HFFc6 (cell line): ENCODE measurements at places on chromosomes 7 and 10.

DNA sequence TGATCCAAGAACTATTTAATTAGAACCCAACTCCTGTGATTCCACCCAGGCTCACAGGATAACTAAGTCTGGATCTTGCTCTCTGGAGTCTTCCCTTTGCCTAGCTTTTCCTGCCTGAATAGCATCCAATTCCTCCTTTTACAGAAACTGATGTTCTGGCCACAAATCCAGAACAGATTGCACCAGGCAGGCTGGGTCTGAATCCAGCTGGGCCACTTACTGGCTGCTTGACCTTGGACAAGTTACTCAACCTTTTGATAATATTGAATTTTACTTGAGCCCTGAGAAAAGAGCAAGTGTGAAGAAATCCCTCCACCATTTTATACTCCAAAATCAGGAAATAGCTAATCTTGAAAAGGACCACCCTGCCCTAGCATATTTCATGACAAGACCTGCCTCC is 55.5 kb upstream of the SLC35G1 start:
- DNase-seq: no peak

- no peak for DNase-seq
These were observed 753.4 kb downstream of the NRG3 start for GRCh38 chr10:82628373-82628772.

DNA sequence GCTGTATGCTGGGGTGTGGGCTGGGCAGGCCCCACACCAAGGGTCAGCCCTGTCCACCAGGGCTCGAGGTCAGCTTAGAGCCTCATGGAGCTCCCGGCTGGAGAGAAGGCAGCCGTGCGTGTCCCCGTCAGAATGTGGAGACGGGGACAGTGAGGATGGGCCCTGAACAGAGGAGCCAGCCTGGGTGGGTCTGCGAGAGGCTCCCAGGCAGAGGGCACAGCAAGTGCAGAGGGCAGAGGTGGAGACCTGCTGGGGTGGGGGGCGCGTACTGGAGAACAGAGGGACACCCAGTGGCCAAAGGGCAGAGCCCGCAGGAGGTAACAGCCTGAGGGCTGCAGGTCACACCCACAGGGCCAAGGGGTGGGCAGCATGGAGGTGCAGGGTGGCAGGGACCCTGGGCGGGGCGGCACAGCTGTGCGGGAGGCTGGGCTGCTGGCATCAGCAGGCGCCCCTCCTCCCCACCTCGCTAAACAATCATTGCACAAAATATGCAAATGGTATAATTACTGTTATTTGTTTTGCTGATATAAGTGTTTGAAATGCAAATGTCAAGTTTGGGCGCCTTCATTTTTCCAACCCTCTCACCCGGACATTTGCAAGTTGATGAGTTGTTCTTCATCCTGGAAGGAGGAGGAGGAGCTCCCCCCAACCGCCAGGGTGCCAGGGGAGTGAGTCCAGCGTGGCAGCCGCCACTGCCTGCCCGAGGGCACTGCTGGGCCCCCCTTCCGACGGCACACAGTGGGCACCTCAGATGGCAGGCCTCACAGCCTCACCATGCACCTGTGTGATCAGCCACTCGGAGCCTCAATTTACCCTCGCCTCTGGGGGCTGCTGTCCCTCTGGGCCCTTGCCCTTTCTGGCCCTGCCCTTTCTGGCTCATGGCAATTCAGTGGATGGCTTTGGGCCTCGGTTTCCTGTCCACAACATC is 35.0 kb downstream of the ELFN1 start:
- no peak for DNase-seq

DNA sequence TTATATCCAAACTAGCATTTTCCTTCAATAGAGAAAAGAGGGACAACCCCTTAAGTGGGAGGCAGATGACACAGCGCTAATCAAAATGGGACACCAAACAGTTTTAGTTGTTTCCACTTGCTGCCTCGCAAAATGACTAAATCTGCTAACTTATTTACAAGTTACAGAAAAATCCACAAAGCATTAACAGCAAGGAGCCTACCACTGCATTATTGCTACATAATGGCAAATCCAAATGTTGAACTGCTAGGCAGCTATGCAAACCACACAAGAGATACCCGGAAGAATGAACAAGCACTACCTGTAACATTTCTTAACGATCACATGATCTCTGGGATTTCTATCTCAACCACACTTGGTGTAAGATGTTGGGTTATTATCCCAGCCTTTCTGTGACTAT is 96.7 kb downstream of the SFMBT2 start:
- DNase-seq: no peak

DNA sequence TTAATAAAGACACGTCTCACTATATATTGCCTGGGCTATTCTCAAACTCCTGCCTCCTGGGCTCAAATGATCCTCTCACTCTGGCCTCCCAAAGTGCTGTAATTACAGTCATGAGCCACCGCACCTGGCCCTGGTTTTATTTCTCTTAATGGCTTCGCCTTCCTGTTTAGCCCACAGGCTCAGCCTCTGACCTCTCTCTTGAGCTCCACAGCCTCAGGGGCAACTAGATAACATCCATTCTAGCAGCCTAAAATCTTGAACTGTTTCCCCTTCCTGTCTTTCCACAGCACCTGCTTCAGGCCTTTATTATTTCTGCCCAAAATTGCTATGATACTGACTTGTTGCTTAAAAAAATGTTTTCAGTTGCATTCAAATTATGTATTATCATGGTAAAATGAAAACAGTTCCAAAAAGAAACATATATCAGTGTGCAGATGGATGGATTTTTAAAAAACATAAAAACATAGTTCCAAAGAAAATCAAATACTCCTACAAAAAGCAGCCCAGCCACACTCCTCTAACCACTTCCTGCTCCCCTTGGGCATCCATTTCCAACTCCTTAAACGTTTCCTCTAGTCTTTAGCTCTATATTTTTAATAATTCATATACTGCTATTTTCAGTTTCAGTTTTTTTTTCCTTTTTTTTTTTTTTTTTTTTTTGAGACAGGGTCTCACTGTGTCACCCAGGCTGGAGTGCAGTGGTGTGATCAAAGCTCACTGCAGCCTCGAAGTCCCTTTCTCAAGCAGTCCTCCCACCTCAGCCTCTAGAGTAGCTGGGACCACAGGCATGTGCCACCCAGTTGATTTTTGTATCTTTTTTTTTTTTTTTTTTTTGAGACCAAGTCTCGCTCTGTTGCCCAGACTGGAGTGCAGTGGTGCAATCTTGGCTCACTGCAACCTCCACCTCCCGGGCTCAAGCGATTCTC is 5.1 kb upstream of the BAZ1B start:
- DNase-seq: no peak

- DNase-seq: no peak
These were observed 34.5 kb upstream of the SKAP2 start for GRCh38 chr7:26898891-26899290.

- DNase-seq: no peak
These were observed 34.8 kb downstream of the GRK5 start for GRCh38 chr10:119242186-119242585.

DNA sequence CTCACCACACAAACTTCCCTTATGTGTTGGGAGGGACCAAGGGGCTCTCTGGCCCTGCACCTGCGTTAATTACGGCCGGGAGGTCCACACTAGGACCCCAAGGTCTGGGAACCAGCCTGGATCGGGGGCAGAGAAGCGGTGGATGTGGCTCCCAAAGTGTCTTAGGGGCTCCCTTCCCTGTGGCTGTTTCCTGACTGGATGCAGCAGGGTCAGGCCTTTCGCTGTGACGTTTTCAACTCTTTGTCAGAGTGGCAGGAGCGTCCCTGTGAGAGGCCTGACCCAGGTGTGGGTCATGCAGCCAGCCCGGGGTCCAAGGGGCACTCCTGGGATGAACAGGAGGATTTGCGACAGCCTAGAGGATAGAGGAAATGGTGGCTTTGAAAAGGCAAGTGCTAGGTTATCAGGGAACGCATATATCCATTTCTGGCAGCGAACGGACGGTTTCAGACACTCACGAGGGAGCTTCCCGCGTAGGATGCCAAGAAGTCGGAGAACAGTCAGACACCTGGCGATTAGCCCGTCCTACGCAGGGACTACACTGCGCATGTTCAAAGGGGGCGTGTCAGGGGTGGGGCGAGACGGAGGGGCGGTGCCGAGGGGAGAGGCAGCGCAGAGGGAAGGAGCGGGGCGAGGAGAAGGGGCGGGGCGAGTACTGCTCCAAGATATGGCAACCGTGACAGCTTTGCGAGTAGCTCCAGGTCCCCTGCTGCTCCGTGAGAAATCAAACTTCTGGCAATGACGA is 46.2 kb upstream of the ZNF716 start:
- no peak for DNase-seq

GRCh38 chr10:109253306-109253705 is 670.0 kb downstream of the XPNPEP1 start:
- DNase-seq: no peak

DNA sequence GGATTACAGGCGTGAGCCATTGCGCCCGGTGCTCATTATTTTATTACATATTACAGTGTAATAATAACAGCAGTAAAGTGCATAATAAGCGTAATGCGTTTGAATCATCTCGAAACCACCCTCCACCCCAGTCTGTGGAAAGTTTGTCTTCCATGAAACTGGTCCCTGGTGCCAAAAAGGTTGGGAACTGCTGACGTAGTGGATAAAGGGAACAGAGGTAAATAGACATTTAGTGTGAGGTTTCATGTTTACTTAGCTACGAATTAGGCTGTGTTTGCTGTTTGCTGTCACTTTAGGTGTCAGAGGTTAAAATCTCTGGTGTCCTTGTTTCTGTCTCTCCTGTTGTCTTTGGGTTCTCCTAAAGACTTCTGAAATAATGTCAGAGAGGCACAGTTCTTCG is 60.3 kb upstream of the SLC39A12 start:
- no peak for DNase-seq

DNA sequence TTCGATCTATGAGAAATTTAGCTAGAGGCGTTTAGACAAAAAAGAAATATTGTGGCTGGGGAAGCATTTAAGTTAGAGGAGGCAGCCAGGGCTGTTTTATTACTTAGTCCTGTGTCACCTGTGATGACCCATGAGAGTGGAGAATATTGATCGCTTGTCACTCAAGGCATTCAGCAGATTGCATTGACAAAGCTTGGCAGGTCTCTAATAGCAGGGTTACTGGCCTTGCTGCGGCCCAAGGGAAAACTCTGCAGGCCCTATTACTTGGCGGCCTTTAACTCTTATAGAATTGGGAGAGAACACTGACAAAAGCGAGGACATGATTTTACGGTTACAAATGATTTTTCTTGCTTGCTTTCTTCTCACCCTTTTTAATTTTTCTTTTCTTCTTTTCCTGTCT is 473.5 kb downstream of the AUTS2 start:
- DNase-seq: no peak

DNA sequence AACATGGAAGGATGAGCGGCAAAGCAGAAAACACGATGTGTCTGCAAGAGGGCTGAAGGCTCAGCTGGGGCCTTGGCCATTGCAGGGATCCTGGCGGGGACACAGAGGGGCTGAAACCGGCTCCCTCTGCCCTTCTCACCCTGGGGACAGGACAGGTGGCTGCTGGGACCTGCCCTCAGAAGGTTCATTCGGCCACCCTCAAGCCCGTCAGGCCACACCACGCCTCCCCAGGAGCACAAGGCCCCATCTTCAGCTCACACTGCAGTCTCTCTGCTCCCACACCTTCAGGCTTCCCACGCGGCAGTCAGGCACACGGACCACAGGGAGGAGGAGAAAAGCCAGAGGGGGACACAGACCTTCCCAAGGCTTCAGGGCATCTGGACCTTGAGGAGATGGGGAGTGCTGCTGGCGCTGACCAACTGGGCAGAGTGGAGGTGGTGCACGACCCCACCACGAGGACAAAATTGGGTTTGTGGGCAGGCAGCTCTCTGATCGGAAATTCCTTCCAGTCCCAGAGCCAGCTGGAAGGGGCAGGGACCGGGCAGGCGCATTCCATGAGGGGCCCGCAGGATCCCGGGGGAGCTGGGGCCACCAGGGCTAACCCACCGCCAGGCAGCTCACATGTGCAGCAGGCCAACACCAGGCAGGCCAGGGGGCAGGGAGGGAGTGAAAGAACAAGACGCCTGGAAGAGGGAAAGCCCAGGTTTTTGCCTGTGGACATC is 104.0 kb downstream of the MAD1L1 start:
- DNase-seq: no peak

DNA sequence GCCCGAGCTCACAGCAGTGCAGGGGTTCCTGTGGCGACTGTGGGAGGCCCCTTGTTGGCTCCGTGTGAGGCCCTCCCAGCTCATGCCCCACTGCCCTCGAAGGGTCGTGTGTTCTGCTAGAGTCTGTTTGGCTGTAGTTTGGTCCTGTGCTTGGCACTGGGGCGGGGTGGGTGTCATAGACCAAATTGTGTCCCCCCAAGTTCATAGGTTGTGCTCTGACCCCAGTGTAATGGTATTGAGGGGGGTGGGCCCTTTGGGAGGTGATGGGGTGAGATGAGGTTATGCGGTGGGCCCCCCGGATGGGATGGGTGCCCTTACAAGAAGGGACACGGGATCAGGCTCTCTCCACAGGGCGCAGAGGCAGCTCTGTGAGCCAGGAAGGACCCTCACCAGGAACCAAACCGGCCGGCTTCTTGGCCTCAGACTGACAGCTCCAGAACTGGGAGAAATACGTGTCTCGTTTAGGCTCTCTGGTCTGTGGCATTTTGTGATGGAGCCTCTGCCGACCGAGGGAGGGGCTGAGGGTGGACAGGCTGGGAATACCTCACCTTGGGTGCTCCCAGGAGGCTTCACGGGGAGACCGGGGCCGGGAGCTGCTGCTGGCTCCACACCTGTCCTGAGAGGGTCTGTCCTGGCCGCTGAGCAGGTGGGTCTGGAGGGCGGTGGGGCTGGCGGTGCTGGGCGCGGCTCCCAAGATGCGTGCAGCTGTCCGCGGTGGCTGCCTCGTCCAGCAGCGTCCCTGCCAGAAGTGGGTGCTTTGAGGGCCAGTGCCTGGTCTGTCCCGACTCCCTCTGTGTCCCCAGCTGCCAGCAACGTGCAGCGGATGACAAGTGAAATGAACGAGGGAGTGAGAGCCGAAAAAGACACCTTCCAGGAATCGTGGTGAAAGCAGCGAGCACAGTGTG is 89.4 kb downstream of the INPP5A start:
- DNase-seq: no peak

DNA sequence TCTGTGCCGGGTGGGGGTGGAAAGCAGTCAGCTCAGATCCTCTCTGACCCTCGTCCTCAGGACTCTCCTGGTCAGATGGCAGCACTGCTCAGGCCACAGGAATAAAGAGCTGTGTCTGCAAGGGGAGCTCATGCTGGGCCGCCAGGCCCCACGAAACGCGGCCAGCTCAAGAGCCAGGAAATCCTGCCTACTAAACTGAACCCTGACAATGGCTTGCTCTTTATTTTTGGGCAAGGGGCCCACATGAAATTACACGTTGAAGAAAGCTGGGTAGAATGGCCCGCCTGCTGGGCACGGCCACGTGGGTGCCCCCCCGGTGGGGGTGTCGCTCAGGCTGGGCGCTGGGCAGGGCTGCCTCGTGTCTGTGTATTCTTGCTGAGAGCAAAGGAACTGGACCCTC is 103.0 kb downstream of the ITIH5 start:
- DNase-seq: no peak

- no peak for DNase-seq
These were observed 660 bp downstream of the VCL start for GRCh38 chr10:73998623-73998928.
